Thoracic aorta (tissue), 2 donors: ENCODE measurements at places on chromosomes 3 and 15. TPM values are rescaled to one million over a fixed set of nuclear protein-coding genes. Genes with fewer than 3 reads are reported as not detected.

Gene MUSTN1
- 21.0 TPM for total RNA-seq

Gene TTBK2
- 22.3 TPM for total RNA-seq

Gene STRIT1
- total RNA-seq = not detected

Gene RBP2
- total RNA-seq = not detected

Gene CKMT1A
- total RNA-seq = not detected

Gene SERINC4
- total RNA-seq = not detected

Gene MPI
- 65.5 TPM for total RNA-seq

Gene INKA1
- 6.4 TPM for total RNA-seq

- no peak for DNase-seq
These were observed 33.4 kb downstream of the CCDC33 start for GRCh38 chr15:74269362-74270035.

DNA sequence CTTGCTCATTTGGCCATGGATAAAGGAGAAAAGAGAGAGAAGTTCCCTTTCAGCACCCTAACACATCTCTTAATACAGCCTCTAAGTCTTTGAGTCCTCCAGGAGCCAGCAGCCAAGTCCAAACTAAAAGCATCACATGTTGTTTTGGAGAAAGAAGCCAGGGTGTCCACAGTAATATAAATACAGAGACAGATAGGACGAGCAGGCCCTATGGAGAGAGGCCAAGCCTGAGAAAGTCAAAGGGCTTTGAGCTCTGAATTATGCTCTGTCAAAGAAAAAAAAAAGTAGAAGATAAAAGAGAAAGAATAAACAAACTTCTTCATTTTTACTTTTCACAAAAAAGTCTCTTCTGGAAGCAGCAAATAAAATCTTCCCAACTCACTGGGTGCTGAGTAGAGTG is 92.4 kb upstream of the THBS1 start:
- no peak for DNase-seq

GRCh38 chr15:25792128-25792527 is 71.0 kb downstream of the ATP10A start:
- DNase-seq = no peak

DNA sequence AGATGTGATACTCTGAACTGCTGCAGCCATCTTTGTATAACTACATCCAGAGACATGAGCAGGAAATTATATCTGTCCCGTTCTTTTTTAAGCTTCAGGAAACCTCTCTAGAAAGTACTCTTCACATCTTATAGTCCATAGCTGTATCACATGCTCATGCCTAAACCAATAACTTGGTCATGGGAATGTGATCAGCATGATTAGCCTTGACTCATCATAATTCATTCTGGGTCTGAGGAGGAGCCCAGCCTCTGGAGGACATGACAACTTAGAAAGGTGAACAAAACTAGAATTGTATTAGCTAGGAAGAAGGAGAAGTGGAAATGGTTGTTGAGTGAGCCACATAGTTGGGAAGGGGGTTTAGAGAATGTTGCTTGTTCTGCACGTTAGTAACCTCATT is 12.9 kb downstream of the PPM1L start:
- DNase-seq = no peak

DNA sequence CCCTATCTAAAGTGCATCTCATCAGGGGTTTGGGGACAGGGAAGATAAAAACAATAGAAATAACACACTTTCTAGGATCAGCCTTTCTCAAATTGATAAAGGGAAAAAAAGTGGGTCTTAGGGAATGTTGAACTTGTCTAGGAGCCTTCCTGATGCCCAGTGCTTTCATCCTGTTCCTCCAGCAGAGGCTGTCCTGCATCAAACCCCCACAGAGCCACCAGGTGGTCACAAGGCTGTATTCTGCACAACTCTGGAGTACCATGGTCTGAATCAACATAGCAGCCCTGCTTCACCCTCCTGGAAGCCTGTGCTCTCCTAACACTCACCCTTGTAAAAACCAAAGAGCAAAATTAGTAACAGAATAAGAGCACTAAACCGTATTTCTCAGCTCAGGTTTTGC is 118.5 kb upstream of the SLC25A36 start:
- no peak for DNase-seq

GRCh38 chr3:158672215-158673176 is at the start of gene LXN:
Gene LXN (minus strand): TSS chr3:158672648. CDS start chr3:158672478, 170 bp downstream.
- DNase-seq = peak; percentile 33

- DNase-seq = no peak
These were observed 357.5 kb downstream of the FOXP1 start for GRCh38 chr3:71225951-71226564.

GRCh38 chr15:80059786-80060355 is 395 bp downstream of the ZFAND6 start:
- peak; percentile 5 for DNase-seq

- no peak for DNase-seq
These were observed 14.5 kb upstream of the RBSN start for GRCh38 chr3:15113471-15113870.

GRCh38 chr3:150764566-150764965 is 1.6 kb upstream of the SIAH2 start:
- DNase-seq = no peak

- DNase-seq = no peak
These were observed 31.0 kb upstream of the RBMS3 start for GRCh38 chr3:29249829-29250345.

- no peak for DNase-seq
These were observed 9.5 kb upstream of the ADAMTSL3 start for GRCh38 chr15:83644439-83644838.

DNA sequence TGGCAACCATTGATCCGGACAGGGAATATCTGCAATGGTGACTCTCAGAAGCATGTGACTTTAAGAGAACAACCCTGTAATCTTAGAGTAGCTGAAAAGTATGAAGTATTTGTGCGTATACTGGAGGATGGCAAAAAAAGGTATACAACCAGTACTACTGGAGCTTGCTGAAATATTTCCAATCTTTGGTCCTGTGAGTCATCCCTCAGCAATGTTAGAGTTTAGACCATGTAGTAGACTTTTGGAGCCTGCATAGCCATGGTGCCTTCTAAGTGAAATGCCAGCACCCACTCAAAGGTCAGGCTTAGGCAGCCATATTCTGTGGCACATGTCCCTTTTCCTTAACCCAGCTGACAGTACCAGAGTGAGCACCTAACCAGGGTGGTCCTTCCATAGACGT is 429.4 kb downstream of the NTRK3 start:
- no peak for DNase-seq

DNA sequence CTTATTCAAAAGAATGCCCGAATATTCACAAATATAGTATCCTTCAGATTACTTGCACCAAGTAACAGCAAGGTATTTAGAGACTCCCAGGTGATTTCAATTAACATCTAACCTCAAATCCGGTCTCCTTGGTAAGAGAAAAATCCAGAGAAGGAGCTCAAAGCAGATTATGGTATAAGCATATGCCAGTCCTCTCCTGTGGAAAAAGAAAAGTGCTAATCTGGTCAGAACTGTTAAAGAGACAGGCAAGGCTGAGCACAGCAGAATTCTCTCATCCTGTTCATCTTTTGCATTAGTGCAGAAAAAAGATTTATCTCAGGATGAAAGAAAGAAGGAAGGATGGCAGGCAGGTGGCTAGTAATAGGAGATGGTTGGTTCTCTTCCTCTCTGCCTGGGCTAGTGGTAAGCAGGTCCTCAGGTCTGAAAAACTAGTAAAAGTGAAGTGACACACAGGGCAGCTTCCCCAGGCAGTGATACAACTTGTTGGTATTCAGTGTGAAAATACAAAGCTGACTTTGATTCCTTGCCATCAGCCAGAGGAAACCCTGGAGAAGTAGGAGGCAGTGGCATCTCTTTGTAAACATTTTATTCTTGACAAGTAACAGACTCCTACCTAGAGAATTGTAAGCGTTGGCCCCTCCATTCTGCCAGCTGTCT is 14.2 kb downstream of the ATXN7 start:
- DNase-seq = no peak

- DNase-seq = no peak
These were observed 65.6 kb upstream of the PRICKLE2 start for GRCh38 chr3:64290864-64291263.

DNA sequence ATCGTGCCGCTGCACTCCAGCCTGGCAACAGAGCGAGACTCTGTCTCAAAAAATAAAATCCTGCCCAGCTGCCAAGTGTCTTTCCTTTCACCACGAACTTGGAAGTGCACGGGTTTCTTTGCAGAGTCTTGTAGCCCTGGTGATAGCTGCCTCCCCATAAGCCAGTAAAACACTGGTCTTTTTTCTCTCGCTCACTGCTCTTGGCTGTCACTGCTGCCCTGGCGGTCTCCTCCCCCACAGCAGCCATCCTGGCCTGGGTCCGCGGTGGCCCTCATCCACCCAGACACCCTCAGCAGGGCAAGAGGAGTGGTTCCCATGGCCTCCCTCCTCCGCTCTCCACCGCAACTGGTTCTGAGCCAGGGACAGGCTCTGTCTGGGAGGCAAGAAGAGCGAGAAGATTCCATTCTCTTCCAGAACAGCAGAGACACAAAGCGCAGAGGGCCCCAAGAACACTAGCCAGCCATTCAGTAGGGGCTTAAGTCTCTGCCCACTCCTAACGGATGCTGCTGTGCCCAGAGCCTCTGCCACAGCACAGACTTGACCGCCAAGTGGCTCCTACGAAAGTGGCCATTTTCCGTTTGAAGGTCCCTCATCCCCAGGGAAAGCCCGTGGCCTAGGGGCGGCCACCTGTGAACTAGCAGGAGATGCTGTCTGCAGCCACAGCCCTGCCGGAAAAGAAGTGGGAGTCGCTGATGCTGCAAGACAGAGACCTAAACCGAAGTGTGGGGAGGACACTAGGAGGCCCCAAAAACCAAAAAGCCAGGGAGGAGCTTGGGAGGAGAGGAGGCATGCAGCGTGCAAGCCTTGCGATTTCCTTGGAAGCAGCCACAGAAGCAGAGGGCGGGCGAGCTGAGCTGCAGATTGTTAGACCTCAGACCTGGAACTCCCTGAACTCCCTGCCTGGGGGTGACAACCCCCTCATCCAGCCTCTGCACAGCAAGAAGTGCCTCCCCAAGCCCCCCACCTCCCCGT is 44.1 kb downstream of the KLHL25 start:
- no peak for DNase-seq

GRCh38 chr15:81419332-81419943 is 45.4 kb upstream of the TMC3 start:
- no peak for DNase-seq

GRCh38 chr15:72229076-72229946 is 1.7 kb downstream of the PKM start:
- DNase-seq = no peak

GRCh38 chr3:14744556-14744955 is 69.6 kb downstream of the C3orf20 start:
- no peak for DNase-seq

GRCh38 chr15:35506272-35506870 is 39.6 kb downstream of the DPH6 start:
- no peak for DNase-seq

DNA sequence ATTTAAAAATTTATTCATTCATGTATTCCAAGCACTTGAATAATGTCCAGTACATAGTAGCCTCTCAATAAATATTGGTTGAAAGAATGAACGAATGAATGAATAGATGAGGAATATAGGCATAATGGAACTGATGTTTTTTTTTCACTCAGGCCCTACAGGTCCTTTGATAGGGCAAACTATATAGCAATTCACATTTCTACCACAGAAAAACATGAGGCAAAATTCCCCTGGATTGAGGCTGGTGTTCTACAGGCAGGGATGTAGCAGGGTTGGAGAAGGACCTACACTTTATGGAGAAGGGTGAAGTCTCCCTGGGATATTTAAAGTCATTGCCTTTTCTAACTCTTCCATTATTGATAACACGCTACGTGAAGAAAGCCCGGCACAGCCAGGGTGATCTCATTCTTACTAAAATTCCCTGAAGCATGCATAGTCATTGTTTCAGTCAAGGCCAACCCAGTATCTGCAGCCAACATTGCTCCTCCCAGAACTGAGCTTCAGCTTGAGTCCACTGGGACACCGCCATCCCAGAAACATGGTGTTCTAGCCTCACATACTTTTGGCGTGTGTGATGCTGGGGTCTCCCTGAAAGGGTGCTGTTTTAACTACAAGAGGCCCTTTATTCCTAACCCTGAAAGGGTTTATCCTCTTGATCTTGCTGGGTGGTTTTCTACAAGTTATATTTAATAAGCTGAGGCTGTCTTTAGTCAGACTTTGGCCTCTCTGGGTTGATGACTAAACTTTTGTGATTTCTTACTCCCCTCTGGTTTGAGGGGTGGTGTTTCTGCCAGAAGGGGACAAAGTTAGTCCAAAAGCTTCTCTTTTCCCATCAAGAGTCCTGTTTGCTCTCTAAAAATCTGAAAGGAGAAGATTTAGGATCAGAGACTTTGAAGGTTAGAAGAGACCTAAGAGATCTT is 25.9 kb upstream of the FBN1 start:
- DNase-seq = peak; percentile 5

GRCh38 chr3:194271460-194272035 is 79.6 kb downstream of the CPN2 start:
- DNase-seq = no peak

- DNase-seq = no peak
These were observed 614.8 kb upstream of the ZNF717 start for GRCh38 chr3:76400141-76400540.

DNA sequence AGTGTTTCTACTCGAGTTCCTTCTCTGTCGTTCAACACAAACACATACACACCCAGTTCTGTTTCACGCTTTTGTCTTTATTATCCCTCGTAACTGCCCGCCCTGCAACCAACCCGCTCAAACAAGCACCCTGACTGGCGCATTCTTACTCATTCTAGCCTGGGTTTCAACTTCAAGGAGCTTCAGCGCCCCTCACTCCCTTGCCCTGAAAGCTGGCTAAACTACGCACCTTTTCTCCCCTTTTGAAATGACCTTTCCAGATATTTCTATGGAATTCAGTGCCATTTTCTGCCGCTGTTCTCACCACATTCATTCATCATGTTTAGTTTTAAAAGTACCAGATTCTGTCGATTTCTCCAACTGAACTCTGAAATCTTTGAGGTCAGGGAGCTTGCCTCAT is 653 bp upstream of the MFSD1 start:
- no peak for DNase-seq

DNA sequence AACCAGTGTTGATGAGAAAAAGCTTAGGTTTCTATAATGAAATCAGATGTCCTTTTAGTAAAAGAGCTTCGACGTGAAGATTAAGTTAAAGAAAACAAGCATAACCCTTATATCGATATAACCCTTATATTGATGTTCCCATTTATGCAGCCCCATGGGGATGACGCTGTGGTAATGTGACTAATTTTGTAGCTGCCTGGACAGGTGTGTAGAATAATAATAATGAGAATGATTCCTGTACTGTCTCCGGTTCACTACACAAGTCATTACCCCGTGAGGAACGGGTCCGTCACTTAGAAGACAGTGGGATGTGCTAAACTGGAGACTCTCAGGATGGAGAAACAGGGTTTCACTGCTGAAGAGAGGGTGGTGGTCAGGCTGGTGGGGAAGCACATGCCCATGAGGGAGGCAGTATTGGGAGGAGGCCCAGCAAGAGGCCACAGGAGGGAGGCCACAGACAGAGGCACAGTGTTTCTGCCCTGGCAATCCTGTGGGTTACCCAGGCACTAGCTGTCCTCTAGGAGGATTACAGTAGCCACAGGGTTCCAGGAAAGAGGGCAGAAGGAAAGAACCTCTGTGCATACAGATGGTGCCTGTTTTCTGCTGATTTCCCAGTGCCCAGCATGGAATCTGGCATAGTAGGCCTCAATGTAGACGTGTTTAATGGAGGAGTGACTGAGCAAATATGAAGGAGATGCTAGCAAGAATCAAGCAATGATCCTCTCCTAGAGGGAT is 191.1 kb upstream of the TSC22D2 start:
- no peak for DNase-seq
